EH (cell line): ENCODE measurements at places on chromosomes 7 and 10.

DNA sequence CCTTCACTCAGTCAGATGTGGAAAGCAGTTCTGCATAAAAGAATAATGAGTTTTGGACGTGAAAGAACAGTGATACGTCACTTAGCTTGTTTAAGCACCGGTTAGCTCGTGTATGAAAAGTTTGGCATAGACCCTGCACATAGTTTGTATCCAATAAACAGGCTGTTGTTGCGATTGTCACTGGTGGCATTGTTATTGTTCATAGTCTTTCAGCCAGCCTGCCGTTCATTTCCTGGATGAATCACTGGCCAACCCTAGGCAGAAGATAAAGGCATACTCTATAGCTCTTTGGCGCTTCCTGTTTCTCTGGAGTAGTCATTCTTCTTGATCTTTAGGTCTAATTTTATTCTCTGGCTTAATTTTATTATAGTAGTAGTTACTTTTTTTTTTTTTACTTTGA is 57.8 kb upstream of the ANKRD30A start:
- DNase-seq = no peak

DNA sequence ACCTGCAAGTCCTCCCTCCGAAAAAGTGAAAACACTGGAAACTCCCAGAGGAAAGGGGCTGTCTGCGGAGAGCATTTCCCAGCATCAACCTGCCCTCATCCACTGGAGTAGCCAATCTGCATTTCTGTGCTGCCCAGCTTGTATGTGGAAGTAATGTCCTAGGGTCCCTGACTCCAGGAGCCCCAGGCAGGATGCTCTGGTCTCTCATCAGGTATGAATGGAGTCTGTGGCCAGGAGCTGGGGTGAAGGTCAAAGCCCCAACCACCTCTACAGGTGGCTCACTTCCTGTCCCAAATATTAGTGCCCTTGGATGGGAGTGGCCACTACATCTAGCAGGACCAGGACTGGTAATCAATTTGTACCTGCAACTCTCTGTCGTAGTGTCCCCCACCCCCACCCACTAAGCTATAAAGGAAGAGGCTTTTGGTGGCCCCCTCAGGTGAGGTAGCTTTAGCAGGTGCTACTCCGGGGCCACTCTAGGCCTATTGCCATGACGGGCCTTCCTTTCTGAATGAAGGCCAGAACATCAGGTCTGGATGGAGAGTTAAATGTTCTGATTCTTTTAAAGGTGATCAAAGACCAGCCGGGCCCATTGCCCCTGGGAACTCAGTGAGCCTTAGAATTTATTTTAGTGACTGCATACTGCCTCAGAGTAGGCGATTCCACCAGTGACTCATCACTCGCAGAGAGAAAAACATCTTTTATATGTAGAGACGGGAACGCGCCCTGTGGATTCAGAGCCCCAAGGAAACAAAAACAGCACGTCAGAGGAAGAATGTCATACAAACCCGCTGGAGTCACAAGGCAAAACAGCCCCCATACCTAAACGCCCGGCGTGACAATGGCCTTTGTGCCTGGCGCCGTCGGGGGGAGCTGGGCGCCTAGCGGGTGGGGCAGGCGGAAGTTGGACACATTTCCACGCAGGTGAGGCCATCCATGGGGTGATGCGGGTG is 13.0 kb downstream of the EN2 start:
- peak; percentile 19 for DNase-seq

GRCh38 chr7:39623732-39624441 is 515 bp downstream of the RALA start:
- DNase-seq = no peak

GRCh38 chr10:70145166-70145665 is 1.3 kb downstream of the TYSND1 start:
- DNase-seq = peak; percentile 11
